ENCODE measurements at places on chromosomes 5 and 9.

DNA sequence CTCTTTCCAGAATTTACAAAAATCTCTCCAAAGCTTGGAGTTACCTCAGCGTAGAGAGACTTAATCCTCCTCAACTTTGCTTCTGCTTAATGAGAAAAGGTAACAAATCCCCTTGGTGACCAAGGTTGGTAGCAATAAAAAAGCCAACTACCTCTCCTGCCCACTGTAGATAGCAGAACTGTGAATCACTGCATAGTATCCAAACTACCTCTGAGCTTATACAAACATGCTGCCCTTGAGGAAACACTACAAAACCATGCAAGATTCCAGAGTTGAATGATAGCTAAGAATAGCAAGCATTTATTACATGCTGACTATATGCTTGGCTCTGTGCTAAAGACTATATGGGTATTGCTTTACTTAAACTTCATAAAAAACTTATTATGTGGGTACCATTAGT lies 2.8 kb upstream of the ADAMTS12 start:
- DNase-seq = no peak

DNA sequence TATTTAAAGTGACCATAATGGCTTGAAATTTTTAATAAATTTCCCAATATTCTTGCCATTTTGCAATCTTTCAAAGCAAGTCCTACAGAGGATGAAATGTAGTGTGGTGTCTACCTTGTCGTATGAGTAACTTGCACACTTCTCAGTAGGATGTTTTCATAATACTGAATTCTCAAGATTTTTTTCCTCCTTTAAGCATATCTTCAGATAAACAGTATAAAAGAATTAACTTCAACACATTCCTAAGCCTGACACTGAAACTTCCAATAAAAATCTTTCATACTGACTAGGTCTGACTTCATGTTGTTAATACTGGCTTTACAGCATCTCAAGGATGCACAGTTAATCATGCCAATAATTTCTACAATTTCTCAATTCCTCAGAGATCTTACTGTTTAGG lies 62.0 kb downstream of the DROSHA start:
- no peak for DNase-seq

DNA sequence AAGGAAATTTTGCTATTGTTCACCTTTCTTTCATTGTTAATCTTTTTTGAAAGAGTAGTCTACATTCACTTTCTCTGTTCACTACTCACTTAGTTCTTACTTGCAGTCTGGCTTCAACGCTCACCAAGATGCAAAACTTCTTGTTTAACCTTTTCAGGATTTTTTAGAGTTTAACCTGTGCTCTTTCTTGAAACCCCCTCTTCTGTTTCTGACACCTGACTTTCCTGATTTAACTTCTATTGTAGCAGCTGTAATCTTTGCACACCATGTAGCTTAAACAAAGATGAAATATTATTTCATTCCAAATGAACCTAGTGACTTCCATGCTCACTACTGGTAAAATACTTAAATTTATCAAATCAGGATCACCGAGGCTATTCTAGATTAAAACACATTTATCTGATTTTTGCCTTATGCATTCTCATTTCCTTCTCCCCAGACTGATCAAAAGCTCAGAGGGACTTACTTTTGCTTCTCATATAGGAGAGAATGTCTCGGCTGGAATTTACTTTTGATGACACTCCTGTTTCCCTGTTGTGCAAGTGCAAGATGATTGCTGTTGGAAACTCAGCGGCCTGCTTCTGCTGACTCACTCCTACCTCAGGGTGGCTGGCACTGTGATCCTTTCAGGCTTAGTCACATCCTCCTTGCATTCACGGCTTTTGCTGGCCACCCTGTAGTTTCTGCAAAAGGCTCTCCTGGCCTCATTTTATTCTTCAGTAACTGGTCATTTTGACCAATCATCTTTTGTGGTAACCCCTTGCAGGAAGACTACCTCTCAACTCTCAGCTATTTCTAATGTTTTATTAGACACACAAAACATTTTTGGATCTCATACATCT lies 109.3 kb upstream of the IFNE start:
- DNase-seq = peak; percentile 95

- no peak for DNase-seq
Measured at GRCh38 chr5:84248013-84248412, 136.7 kb downstream of the EDIL3 start.

DNA sequence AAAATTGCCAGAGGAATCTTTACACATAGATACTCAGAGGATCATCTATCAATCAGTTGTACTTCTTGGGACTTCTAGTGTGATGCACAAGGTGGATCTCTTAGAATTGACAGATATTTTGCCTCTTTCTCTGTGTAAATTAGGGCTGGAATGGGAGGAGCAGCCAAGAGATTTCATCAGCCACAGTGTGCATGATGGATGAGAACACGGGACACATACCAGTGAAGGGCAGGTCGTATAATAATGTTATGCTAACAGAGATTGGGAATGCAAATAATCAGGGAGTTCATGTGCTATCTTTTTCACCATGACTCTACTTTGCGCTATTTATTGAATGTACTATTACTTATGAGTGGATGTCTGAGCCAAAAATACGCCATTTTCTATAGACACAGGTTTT lies 43.3 kb upstream of the ISOC1 start:
- no peak for DNase-seq

DNA sequence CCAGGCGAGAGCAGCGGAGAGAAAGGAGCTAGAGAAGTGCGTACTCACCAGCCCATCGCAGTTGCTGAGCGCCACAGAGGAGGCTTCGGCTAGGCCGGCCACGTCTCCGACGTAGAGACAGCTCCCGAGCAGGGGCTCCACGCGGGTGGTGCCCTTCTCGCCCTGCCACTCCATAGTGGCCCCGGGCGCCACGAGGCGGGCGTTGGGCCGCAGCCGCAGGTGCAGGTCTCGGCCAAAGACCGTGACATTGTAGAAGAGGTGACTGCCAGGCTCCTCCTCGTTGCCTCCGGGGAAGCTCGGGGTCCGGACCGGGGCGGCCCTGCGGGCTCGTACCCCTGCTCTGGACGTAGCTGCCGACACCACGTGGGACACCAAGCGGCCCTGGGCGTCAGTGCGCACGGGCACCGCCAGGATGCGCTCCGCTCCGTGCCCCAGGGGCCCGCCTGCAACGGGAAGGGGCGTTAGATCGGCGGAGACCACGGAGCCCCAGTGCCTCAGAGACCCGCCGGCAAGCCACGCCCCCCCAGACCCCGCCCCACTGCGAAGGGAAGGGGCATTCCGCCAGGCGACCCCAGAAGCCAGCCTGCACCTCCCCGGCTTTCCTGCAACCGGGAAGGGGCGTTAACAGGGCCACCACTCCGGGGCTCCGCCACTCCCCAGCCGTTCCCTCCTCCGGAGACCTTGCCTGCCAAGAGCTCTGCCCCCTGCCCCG lies 1.4 kb downstream of the ADAMTS2 start:
- no peak for DNase-seq

- no peak for DNase-seq
Measured at GRCh38 chr9:71740199-71740598, 28.1 kb downstream of the CEMIP2 start.

DNA sequence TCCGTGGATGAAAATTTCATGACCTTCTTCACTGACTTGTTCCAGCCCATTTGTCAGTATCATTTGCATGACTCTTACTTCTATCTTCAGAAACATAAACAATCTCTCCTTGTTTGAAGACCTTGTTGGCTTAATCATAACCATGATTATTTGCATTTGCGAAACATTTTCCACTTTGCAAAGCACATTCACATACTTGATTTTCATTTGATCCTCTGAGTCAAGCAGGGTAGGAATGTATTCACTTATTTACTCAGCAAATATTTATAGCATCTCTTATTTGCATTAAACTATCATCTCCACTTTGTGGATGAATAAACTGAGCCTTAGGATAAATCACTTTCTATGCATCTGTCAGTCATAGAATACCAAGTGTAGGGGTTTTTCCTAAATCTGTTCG lies 343.0 kb upstream of the SGCD start:
- DNase-seq = no peak

All from GM04504 (cell line).